Renal cortical epithelial cell (primary cell): ENCODE measurements at places on chromosomes 16 and 17.

DNA sequence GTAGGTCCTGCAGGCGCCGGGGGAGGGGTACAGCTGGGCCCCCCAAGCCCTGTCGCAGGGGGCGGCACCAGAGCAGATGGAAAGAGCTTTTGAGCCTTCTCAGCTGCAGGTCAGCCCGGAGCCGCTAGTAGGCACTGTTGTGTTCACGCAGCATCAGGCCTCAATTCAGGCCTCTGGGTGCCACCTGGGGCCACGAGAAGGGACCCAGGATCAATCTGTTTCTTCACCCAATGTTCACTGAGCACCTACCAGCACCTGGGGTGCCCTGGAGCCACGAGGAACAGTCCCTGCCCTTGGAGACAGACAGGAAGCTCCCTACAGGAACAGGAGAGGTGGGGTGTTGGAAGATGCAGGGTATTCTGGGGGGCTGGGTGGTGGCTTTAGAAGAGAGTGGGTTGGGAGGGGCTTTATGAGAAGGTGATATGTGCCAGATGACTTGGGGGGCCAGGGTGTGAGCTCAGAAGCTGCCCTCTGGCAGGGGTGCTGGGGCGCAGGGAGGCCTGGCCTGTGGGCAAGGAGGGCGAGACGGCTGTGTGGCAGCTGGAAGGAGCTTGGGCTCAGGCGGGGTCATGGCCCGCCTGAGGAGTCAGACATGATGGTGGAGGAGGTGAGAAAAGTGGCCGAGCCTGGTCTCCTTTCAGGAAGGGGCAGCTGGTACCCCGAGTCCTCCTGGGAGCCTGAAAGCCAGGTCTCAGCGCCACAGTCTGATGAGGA is 121.9 kb upstream of the GSE1 start:
- no peak for DNase-seq

- no peak for DNase-seq
Measured at GRCh38 chr16:48812856-48813255, 202.9 kb upstream of the N4BP1 start.

DNA sequence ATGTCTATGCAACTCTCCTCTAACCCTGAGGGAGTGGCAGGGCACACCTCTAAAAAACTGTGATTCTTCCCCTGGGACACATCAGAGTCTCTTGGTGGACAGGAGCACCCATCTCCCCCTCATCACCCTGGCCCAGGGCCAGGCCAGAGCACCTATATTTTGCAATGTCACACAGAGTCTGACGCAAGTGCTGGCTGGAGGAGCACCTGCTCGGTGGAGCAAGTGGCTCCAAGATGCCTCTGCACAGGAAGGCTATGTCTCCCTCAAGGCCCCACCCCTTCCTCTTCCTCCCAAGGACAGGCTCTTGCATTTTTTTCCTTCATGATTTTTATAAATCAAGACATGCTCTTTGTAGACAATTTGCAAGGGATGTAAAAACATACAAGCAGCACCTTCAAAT is 13.3 kb downstream of the SNN start:
- no peak for DNase-seq

DNA sequence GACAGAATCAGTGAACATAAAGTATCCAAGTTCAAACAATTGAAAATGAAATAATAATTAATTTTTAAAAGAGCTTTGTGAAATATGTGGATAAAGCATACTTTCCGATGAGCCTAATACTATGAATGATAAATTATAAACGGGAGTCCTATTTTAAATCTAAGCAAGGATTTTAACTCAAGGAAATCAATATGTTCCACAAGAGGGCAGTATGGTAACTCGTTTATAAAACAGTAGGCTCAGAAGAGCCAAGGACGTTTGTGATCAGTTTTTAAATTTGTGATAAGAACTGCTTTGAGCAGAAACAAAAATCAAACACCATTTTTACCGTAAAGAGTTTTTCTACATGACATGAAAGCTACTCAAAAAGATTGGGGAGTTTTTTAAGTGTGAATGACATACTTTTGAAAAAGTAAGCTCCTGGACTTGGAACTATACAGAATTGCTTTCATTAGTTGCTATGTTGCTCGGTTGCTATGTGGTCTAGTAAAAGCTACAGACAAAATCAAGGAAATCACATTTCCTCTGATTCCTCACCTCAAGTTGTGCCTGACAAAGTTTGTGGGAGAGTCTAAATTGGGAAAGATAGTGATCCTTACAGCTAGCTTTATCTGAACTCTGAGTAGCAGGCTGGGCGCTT is 11.8 kb upstream of the TEKT1 start:
- peak; percentile 73 for DNase-seq

DNA sequence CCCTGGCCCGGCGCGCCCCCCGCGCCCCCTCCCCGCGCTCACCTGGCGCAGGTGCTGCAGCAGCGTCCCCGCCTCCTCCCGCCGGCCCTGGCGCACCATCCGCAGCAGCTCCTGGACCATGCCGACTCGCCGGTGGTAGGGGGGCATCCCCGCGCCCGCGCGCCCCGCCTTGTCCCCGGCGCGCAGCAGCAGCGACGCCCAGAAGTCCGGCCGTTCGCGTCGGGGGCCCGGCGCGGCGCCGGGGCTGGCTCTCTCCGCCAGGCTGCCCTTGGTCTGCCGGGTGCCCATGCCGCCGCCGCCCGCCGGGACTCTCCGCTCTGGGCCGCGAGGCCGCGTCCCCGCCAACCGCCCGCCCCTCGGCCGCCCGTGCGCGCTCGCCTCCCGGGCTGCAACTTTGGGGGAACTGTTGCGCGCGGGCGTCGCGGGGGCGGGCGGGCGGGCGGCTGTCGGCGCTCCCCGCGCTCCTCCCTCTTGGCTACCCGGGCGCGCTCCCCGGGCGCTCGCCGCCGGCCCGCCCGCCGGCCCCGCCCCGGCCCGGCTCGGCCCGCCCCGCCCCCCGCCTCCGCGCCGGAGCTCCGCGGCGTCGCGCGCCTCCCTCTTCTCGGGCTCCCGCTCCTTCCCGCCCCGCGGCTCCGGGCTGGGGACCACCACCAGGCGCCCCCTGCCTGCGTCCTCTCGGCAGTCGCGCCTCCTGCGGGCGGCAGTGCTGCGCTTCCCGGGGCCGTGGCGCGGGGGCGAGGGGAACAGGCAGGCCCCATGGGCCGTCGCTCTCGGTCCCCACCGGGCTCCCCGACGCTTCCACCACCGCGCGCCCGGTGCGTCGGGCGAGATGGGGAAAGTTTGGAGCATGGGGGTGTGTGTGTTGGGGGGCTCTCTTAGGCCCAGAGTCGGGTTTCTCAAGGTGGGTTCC is at the start of gene LRRC75A:
TSS of gene LRRC75A (minus strand) at position 491 of the 910 bp plus-strand sequence. CDS start at position 288, 203 bp downstream.
- no peak for DNase-seq

- DNase-seq: no peak
Measured at GRCh38 chr17:34892461-34893249, 68.6 kb downstream of the CCT6B start.

GRCh38 chr16:48959204-48959603 is 322.4 kb downstream of the CBLN1 start:
- DNase-seq: peak; percentile 57

- no peak for DNase-seq
Measured at GRCh38 chr17:66647391-66647983, 187.4 kb upstream of the CACNG5 start.

DNA sequence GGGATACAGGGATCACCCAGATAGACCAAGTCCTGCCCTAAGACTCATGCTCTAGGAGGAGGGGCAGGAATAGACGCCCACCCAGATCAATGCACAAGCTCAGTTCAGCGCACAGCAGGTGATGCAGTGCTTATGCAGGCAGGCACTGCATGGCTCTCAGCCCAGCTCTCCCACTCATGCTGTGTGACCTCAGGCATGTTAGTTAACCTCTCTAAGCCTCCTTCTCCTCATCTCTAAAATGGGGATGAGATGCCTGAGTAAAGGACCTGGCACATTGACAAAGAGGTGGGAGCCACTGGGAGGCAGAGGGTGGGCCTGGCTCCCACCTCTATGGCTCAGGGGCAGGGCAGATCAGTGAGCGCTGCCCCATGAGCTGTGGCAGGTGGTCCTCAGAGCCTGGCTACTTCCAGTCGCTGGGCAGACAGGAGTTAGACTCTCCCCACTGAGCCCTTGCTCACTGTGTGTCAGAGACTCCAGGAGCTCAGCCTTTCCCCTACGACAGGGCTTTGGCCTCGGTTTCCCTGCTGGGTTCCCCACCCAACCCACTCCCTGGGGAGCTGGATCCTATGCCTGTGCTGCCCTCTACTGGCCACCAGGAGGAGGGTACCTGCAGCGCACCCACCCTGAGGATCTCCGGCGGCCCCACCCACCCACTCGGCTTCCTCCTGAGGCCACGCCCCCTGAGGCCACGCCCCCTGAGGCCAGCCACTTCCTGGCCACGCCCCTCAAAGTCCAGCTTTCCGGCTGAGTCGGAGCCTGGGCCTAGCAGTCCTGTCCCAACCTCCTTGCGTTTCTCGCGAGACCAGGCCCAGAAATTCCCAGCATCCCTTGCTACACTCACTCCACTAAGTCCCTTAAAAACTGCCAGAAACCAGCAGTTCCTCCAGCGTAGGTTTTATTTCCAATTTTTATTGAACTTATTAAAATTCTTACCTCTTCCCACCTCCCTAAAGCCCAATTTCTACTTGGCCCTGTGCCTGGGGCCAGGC is 196.1 kb downstream of the GSG1L start:
- DNase-seq: peak; percentile 3

DNA sequence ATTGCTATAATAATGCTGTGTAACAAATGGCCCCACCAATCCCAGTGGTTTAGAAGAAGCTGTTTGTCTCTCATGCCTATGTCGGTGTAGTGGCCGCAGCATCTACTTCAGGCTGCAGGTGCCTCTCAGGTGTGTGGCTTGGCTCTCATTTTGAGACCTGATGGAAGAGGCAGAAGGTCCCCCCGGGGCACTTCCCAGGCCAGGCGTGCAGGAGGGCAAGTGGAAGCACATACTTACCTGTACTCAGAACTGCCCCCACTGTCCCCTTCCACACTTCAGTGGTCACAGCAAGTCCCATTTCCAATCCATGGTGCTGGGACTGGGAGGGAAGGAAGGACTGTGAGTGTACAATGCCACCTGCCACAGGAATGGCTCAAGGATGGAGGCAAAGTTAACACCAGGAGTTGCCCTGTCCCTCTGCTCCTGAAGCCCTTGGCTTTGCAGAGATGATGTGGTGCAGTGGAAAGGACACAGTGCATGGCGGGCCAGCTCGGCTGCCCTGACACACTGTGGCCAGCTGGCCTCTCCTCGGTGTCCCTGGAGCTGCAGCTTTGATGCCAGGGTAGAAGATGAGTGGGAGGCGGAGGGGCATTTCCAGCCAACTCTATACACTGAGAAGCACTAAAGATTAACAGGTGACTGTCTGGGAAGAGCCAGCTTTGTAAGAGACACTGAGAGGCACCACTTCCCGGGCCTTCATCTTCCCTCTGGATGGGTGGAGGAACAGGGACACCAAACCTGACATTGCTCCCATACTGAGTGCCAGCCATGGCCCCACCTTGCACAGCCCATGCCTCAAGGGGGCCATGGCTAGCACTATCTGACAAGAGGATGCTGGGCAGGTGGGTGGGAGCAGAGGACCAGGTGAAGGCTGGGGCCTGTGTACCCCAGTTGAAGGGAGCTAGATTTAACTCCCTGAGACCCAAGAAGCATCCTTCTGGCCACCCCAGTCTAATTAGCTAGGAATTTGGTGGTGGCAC is 105.9 kb downstream of the METRNL start:
- no peak for DNase-seq

GRCh38 chr16:66277311-66278070 is 89.0 kb upstream of the CDH5 start:
- DNase-seq: no peak

GRCh38 chr17:72270273-72270924 is 149.6 kb downstream of the SOX9 start:
- DNase-seq: peak; percentile 18

- no peak for DNase-seq
Measured at GRCh38 chr17:42508426-42509165, 27.4 kb upstream of the NAGLU start.

DNA sequence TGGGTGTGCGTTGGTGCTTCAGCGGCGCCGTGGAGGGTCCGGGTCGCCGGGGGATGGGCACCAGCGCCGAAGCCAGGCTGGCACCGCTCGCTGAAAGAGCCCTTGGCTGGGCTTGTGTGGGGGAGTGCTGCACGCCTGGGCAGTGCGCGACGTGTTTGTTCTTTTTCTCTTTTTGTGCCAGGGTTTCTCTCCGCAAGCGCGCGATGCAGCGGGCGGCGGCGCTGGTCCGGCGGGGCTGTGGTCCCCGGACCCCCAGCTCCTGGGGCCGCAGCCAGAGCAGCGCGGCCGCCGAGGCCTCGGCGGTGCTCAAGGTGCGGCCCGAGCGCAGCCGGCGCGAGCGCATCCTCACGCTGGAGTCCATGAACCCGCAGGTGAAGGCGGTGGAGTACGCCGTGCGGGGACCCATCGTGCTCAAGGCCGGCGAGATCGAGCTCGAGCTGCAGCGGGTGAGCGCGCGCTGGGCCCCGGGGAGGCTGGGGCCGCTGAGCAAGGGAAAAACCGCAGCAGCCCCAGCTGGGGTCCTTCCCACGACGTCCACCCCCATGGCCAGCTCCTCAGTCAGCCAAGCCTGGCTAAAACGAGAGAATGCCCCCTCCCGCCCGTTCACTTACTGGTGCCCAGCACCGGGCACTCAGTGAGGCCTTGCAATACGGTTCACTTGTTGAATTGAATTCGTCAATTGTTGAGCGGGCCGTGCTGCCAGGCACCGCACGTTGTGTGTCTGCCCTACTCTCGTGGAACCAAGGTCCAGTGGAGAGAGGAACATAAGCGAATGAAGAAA is 541 bp downstream of the GPT2 start:
- no peak for DNase-seq

DNA sequence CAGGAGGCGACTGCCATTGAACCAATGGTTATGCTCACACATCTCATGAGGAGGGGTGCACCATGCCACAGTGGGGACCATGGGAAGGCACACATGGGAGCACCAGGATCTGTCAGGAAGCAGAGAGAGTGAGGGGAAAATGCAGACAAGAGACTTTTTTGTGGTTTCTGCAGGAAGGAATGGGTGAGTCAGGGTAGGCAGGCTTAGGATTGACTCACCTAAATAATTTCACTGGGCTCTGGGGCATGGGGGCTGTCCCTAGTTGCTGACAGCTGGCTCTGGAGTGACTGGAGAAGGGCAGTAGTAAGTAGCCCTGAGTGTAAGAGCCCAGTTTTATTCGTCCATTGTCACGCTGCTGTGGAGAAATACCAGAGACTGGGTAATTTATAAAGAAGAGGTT is 202.4 kb downstream of the AXIN2 start:
- DNase-seq: peak; percentile 91

DNA sequence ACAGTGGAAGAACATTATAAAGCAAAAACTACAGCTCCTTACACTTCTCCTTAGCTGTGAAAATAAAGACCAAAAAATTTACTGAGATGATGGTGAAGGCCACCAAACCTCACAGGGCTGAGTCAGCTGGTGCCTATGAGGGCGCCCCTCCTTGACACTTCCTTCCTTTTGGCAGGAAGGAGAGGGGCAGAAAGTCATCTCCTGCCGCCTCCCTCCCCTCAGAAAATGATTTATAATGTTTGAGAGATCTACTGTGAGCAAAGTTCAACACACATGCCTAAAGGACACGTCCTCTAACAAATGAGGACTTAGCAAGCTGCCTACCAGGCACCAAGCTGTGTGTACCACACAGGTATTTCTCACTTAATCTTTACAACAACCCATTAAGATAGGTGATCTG is 245.7 kb downstream of the PRKCA start:
- DNase-seq: no peak

GRCh38 chr17:68148936-68149335 is 98.9 kb upstream of the AMZ2 start:
- no peak for DNase-seq
